ENCODE measurements at places on chromosomes 5 and 9. TPM values are rescaled to one million over a fixed set of nuclear protein-coding genes. Genes with fewer than 3 reads are reported as not detected.

Gene LCN2
- total RNA-seq, result not detected

Gene TPPP
- 0.48 TPM for total RNA-seq

Gene CTSL
- 33.4 TPM for total RNA-seq

Gene TMEM232
- 1.8 TPM for total RNA-seq

Gene SMIM15
- total RNA-seq, result 75.3 TPM

GRCh38 chr5:78537821-78538220 is 110.8 kb downstream of the LHFPL2 start:
- H3K36me3 ChIP-seq, result no peaks in the 10 kb centered on the region
- no peak for DNase-seq
- H3K27me3 ChIP-seq, result no peaks in the 10 kb centered on the region
- H3K4me1 ChIP-seq, result peaks cover 10% of the 10 kb centered on the region
- no peak overlapping the region for H3K27ac ChIP-seq
- no peak overlapping the region for H3K4me3 ChIP-seq

- DNase-seq, result no peak
- no peaks in the 10 kb centered on the region for H3K4me1 ChIP-seq
- H3K27ac ChIP-seq, result no peak overlapping the region
Observed at GRCh38 chr5:123455095-123455494, 31.9 kb upstream of the CEP120 start.

DNA sequence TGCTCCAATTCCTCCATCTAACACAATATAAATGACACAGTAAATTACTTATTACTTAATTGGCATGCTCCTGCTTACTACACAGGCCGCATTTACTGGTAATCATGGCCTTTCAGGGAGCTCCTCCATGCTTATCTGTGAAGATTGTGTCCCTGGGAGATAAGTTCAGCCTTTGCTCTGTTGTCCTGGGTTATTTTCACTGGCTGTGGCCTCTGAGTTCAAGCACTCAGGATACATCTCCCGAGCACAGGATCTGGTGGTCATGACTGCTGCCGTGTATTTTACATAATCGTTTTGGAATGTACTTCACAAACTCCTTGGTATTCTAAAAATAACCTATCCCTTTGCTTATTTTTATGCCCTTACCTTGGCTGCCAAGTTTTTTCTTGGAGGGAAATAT is 215.7 kb downstream of the ICE1 start:
- H3K27ac ChIP-seq, result no peak overlapping the region
- no peaks in the 10 kb centered on the region for H3K27me3 ChIP-seq
- H3K4me3 ChIP-seq, result no peak overlapping the region
- no peak for DNase-seq
- 0 out of 2 replicates have a peak, but pooled peaks cover 2% of the 10 kb centered on the region for H3K4me1 ChIP-seq

GRCh38 chr5:25190521-25191000 is 545.8 kb upstream of the CDH10 start:
- no peak for DNase-seq
- no peaks in the 10 kb centered on the region for H3K27me3 ChIP-seq
- H3K36me3 ChIP-seq, result no peaks in the 10 kb centered on the region

GRCh38 chr9:8649160-8649559 is 849.6 kb upstream of the DMAC1 start:
- H3K36me3 ChIP-seq, result no peaks in the 10 kb centered on the region
- no peak overlapping the region for H3K27ac ChIP-seq
- 0 out of 2 replicates have a peak, but pooled peaks cover 3% of the 10 kb centered on the region for H3K4me1 ChIP-seq
- DNase-seq, result no peak

- H3K27me3 ChIP-seq, result no peaks in the 10 kb centered on the region
- no peak overlapping the region for H3K4me3 ChIP-seq
Observed at GRCh38 chr5:102794047-102794446, 38.9 kb downstream of the PAM start.

DNA sequence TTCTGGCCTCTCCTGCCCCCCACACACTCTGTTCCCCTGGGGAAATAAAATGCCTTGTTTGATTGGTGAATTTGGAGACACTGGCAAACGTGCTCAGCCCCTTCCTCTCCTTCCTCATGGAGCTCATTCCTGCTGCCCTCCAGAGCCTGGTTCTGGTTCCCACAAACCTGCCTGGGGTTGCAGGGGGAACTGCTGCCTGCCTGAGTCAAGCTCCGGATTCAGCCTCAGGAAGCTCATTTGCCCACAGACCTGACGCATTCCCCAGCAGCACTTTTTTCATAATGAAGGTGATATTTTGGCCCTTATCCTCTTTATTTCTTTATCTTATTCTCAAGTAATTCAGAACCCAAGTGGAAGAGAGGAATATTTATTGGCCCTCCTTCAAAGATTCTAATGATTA is 140.5 kb downstream of the TTLL11 start:
- no peak for DNase-seq
- H3K4me1 ChIP-seq, result no peaks in the 10 kb centered on the region
- H3K4me3 ChIP-seq, result no peak overlapping the region
- H3K36me3 ChIP-seq, result no peaks in the 10 kb centered on the region

- no peak overlapping the region for H3K27ac ChIP-seq
- no peaks in the 10 kb centered on the region for H3K36me3 ChIP-seq
- no peak overlapping the region for H3K4me3 ChIP-seq
Observed at GRCh38 chr5:14187660-14188059, 44.5 kb downstream of the TRIO start.

DNA sequence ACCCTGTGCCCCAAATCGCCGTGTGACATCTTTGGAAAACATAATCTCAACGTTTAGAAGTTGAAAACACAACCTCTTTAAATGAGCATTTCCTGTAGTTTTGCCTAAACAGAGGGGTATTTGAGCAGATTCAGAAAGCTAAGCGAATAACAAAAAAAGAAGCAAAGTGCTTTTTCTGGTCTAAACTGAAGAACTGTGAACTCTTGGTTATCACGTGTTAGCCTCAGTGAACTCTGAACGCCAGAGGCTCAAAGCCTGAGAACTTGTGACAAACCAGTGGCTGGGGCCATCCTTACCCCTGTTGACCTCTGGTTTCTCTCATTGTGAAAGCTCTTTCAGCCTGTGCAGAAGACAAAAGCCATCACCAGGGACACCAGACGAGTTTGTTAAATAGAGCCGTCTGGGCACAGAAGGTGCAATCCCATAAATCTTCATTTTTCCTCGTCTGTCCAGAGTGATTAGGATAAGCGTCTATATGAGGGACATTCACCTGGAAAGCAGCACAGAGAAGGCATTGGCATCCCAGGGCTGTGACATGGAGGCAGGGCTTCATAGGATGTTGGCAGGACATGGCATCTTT is 61.4 kb upstream of the ICE1 start:
- no peak overlapping the region for H3K4me3 ChIP-seq
- no peaks in the 10 kb centered on the region for H3K4me1 ChIP-seq
- no peaks in the 10 kb centered on the region for H3K27me3 ChIP-seq
- H3K36me3 ChIP-seq, result no peaks in the 10 kb centered on the region
- H3K27ac ChIP-seq, result no peak overlapping the region
- DNase-seq, result no peak

DNA sequence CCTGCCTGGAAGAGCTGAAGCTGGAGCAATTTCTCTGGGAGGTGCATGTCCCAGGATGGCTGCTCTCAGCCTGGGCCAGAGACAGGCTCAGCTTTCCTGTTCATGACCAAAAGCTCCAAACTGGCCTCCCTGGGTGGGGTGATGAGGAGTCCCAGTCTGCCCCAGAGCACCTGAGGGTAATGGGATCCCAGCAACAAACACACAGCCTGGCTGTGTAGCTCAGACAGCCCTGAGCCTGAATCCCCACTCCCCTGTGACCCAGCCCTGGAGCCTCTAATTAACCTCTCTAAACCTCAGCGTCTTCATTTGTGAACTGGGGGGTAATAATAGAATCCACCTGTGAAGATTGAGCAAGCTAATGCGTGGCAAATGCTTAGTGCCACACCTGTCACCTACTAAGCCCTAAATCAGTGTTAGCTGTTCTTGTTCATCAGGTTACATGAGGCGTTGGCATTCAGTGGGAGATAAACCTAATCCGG is 67.5 kb downstream of the HSPA4 start:
- H3K27ac ChIP-seq, result no peak overlapping the region
- no peaks in the 10 kb centered on the region for H3K27me3 ChIP-seq
- H3K36me3 ChIP-seq, result no peaks in the 10 kb centered on the region
- DNase-seq, result no peak
- no peak overlapping the region for H3K4me3 ChIP-seq

GRCh38 chr5:175796536-175797499 is 74.6 kb upstream of the CPLX2 start:
- DNase-seq, result peak; percentile 91
- H3K27ac ChIP-seq, result no peak overlapping the region
- no peaks in the 10 kb centered on the region for H3K36me3 ChIP-seq
- peak overlapping the region; percentile 71 for H3K4me3 ChIP-seq
- H3K27me3 ChIP-seq, result peaks cover 7% of the 10 kb centered on the region

- no peak for DNase-seq
- H3K4me1 ChIP-seq, result no peaks in the 10 kb centered on the region
- peaks cover 4% of the 10 kb centered on the region for H3K36me3 ChIP-seq
- no peak overlapping the region for H3K4me3 ChIP-seq
Observed at GRCh38 chr5:169856571-169856970, 123.7 kb downstream of the INSYN2B start.

- no peak overlapping the region for H3K27ac ChIP-seq
- H3K4me1 ChIP-seq, result no peaks in the 10 kb centered on the region
- peaks cover 7% of the 10 kb centered on the region for H3K36me3 ChIP-seq
- DNase-seq, result no peak
Observed at GRCh38 chr9:2303056-2303455, 287.9 kb downstream of the SMARCA2 start.

- H3K27ac ChIP-seq, result no peak overlapping the region
- no peaks in the 10 kb centered on the region for H3K4me1 ChIP-seq
- no peak overlapping the region for H3K4me3 ChIP-seq
- DNase-seq, result no peak
- no peaks in the 10 kb centered on the region for H3K27me3 ChIP-seq
Observed at GRCh38 chr9:124190761-124191160, 67.0 kb upstream of the NEK6 start.

GRCh38 chr9:72751541-72751940 is 201.3 kb downstream of the ALDH1A1 start:
- H3K4me3 ChIP-seq, result no peak overlapping the region
- peaks cover 7% of the 10 kb centered on the region for H3K36me3 ChIP-seq
- no peak for DNase-seq

All from H9 (cell line).